ENCODE measurements at places on chromosomes 7 and 10. TPM values are rescaled to one million over a fixed set of nuclear protein-coding genes. Genes with fewer than 3 reads are reported as not detected.

The MOGAT3 gene
- polyA plus RNA-seq, result 5.4 TPM

The KCND2 gene
- polyA plus RNA-seq, result not detected

The SPAM1 gene
- polyA plus RNA-seq, result not detected

The GPR141 gene
- not detected for polyA plus RNA-seq

The DNAJC1 gene
- polyA plus RNA-seq, result 18.8 TPM

DNA sequence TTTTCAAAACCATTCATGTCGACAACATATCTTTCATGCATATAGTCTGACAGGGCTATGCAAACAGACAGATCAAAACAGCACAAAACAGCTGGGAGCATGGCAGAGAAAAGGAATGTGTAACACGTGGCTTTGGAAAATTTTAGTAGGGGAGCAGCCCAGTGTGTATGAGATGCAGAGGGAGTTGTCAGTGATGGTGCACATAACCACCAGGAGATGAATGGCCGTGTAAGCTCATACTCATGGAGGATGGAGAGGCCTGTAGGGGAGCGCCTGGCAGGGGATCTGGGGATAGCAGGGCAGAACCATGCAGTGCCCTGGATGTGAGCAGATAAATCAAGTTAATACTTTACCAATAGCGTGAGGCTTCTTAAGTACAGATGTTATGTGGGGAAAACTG, 45.7 kb downstream of the RHOBTB1 start:
- no peak overlapping the region for H3K4me3 ChIP-seq
- H3K27me3 ChIP-seq, result no peaks in the 10 kb centered on the region
- no peak overlapping the region for H3K27ac ChIP-seq

GRCh38 chr7:43636093-43636492, 53.2 kb downstream of the STK17A start:
- DNase-seq, result no peak
- peaks cover 2% of the 10 kb centered on the region for H3K36me3 ChIP-seq
- no peaks in the 10 kb centered on the region for H3K27me3 ChIP-seq
- H3K27ac ChIP-seq, result peak overlapping the region; percentile 84

- no peaks in the 10 kb centered on the region for H3K4me1 ChIP-seq
- no peaks in the 10 kb centered on the region for H3K27me3 ChIP-seq
- no peak for DNase-seq
- H3K27ac ChIP-seq, result no peak overlapping the region
- H3K36me3 ChIP-seq, result no peaks in the 10 kb centered on the region
Observed at GRCh38 chr7:19262826-19263225, 117.6 kb upstream of the FERD3L start.

DNA sequence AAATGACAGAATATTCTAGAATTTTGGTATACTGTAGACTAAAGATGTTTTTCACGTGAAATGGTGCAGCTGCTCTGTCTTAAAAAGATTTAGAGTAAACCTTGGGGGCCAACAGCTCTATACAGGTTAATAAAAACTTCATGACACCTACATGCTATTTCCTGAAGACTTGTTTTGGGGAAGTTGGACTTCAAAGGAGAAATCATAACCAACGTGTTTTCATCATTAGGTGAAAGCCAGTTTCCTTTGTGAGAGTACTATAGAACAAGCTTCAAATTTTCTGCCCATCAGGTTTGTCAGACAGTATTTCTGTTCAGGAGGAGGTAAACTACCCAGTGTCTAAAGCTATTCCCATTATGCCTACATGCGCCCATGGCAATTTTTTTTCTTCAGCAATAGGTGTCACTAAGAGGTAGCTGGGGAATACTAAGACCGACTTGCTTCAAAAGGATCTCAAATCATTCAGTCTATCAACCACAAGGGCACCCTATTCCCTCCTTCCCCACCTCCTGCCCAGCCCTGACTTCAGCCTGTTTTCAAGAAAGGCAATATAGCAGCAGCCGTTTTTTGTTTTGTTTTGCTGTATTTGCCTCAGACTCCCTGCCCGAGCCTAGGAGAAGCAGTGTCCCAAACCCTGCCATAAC, 237.3 kb upstream of the SP8 start:
- no peak overlapping the region for H3K27ac ChIP-seq
- DNase-seq, result no peak
- no peaks in the 10 kb centered on the region for H3K27me3 ChIP-seq
- no peaks in the 10 kb centered on the region for H3K4me1 ChIP-seq
- no peaks in the 10 kb centered on the region for H3K36me3 ChIP-seq

- no peaks in the 10 kb centered on the region for H3K4me1 ChIP-seq
- no peak overlapping the region for H3K4me3 ChIP-seq
- H3K36me3 ChIP-seq, result no peaks in the 10 kb centered on the region
Observed at GRCh38 chr10:55476129-55476528, 675.1 kb upstream of the PCDH15 start.

DNA sequence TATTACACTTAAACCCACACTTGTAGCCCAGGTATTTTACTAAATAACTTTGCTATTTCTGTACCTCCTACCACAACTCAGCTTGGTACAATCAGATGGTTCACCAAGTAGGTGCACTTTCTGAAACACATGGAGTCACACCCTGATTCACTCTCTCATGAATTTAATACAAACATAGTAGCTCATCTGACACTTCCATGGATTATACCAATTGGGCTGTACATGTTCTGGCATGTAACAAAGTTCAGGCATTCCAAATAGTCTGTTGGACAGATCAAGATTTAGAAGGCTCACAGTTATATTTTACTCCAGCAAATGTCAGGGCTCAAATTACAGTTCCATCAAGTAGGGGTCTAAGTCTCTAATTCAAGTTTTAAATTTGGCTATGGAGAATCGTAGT, 62.2 kb upstream of the RNF148 start:
- no peak for DNase-seq
- H3K4me1 ChIP-seq, result no peaks in the 10 kb centered on the region
- no peaks in the 10 kb centered on the region for H3K27me3 ChIP-seq

Data from aorta (tissue), 5 donors.